ENCODE measurements at places on chromosomes 6 and 20. TPM values are rescaled to one million over a fixed set of nuclear protein-coding genes. Genes with fewer than 3 reads are reported as not detected.

- no peak for DNase-seq
- H3K4me1 ChIP-seq: no peaks in the 10 kb centered on the region
- H3K4me3 ChIP-seq: no peak overlapping the region
- no peak overlapping the region for H3K27ac ChIP-seq
- no peaks in the 10 kb centered on the region for H3K36me3 ChIP-seq
Observed at GRCh38 chr6:49531774-49532569, 18.5 kb upstream of the C6orf141 start.

- H3K36me3 ChIP-seq: no peaks in the 10 kb centered on the region
- no peak overlapping the region for H3K4me3 ChIP-seq
- peak; percentile 79 for DNase-seq
- peaks cover 62% of the 10 kb centered on the region for H3K27me3 ChIP-seq
- no peak overlapping the region for H3K27ac ChIP-seq
- H3K4me1 ChIP-seq: peaks cover 11% of the 10 kb centered on the region
Observed at GRCh38 chr6:32087574-32088486, 21.3 kb downstream of the TNXB start.

TCF21 gene
- total RNA-seq: not detected

SRSF3 gene
- 589 TPM for total RNA-seq

FAM184A gene
- 2.7 TPM for total RNA-seq
